ENCODE measurements at places on chromosomes 7 and 10. TPM values are rescaled to one million over a fixed set of nuclear protein-coding genes. Genes with fewer than 3 reads are reported as not detected.

DNA sequence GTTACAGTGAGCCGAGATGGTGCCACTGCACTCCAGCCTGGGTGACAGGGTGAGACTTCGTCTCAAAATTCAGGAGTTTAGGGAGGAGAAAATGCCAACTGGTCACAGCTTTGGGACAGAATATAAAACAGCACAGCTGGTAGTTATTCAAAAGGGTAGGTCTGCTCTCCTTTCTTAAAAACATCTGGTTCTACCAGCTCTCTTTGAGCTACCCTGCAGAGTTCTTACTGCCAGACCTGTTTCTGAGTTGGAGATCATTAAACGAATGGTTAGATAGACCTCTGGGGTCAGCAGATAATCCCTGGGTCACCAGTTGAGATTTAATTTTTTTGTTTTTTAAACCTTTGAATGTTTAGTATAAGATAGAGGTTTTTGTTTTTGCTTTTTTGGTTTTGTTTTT, 52.6 kb downstream of the MCU start:
- H3K4me3 ChIP-seq: no peak overlapping the region
- H3K36me3 ChIP-seq: no peaks in the 10 kb centered on the region
- no peaks in the 10 kb centered on the region for H3K27me3 ChIP-seq

DNA sequence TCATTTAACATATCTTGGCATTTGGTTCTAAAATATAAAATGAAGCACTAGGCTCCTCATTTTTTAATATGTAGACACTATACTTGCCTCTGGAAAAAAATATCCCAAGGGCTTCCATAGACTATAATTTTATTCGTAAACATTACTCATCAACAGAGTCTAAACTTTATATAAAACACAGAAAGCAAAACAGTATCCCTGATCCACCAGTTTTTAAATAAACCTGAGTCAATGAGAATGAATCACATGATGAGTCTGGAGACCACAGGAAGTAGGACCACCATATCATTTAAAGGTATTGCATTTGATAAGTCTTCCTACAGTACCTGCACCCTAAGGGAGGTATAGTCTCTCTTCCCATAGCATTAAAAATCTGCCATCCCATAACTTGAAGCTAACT, 228.0 kb downstream of the DGKI start:
- no peak overlapping the region for H3K27ac ChIP-seq
- DNase-seq: no peak
- H3K27me3 ChIP-seq: no peaks in the 10 kb centered on the region
- no peak overlapping the region for H3K4me3 ChIP-seq
- no peaks in the 10 kb centered on the region for H3K4me1 ChIP-seq

DNA sequence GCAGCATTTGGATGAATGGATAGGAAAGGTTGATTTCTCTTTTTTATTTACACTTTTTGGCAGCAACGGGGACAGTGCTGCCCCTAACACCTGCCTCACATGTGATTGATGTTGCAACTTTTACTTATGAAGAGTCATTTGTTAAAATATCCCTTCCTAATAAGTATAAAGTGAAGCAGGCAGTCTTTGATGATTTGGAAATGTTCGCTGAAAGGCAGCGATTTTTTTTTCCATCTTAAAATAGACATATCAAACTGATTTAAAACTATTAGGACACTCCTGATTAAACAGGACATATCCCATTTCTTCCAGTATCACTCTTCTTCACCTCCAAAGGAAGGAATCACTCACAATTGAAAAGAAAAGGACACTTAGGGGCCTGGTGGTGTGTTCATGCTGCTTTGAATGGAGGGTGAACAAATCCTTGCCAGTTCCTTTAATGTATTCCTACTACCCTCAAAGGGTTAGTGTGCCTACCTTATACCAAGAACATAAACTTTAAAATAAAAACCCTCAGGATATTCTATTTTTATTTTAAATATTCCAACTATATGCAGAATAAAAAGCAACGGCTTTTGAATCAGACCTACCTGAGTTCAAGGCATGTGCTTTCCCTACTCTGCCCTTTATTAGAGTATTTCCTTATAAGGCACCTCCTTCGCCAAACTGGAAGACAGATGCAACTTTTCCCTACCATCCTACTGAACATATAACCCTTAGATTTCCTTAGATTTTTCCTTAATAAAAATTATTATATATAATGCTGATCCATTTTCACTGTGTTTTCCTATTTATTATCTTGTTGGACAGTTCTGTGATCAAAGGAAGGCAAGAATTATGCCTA, 1.1 kb downstream of the ADK start:
- H3K27ac ChIP-seq: no peak overlapping the region
- no peak for DNase-seq
- peak overlapping the region; percentile 93 for H3K4me3 ChIP-seq
- H3K27me3 ChIP-seq: no peaks in the 10 kb centered on the region
- H3K4me1 ChIP-seq: peaks cover 2% of the 10 kb centered on the region

- no peaks in the 10 kb centered on the region for H3K27me3 ChIP-seq
- peak overlapping the region; percentile 49 for H3K4me3 ChIP-seq
- H3K4me1 ChIP-seq: peaks cover 10% of the 10 kb centered on the region
- no peaks in the 10 kb centered on the region for H3K36me3 ChIP-seq
These were observed 1.3 kb downstream of the TYSND1 start for GRCh38 chr10:70145166-70145665.

- no peak overlapping the region for H3K27ac ChIP-seq
- H3K27me3 ChIP-seq: no peaks in the 10 kb centered on the region
- no peak for DNase-seq
These were observed 25.2 kb upstream of the ITGB1 start for GRCh38 chr10:32982911-32983909.

GRCh38 chr7:158811894-158812293, 17.4 kb downstream of the ESYT2 start:
- H3K36me3 ChIP-seq: no peaks in the 10 kb centered on the region
- peak overlapping the region; percentile 34 for H3K27ac ChIP-seq
- DNase-seq: no peak
- peaks cover 26% of the 10 kb centered on the region for H3K4me1 ChIP-seq

DNA sequence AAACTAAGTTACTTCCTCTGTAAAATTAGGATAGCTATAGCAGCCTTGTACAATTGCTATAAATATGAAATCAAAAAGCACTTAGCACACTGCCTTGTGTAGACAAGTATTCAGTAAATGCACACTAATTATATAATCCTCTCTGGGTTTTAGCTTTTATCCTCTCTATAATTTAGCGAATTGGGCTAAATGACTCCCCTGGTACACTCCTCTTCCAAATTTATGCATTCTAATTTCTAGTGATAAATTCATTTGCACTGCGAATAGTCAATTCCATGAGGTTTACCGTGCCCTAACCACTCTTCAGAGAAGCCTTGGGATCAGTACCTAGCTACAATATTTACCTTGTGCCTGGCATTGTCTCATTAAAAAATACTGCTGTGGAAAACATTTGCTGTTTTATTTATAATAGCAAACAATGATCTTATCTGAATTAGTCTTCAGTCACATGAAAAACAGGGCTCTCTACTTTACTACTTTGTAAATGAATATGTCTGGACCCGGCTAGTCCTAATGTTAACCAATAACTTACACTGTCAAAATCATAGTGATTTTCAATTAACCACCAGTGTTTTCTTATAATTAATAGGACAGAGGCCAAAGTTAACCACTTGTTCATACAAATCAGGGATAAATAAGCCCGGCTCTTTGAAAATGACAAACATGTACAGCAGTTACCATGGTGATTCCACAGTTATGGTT, 577.9 kb downstream of the IPMK start:
- no peak overlapping the region for H3K4me3 ChIP-seq
- DNase-seq: no peak
- H3K27me3 ChIP-seq: no peaks in the 10 kb centered on the region
- H3K4me1 ChIP-seq: no peaks in the 10 kb centered on the region
- H3K27ac ChIP-seq: no peak overlapping the region

GRCh38 chr10:67629461-67629971, 66.5 kb downstream of the CTNNA3 start:
- no peak overlapping the region for H3K4me3 ChIP-seq
- no peak for DNase-seq
- no peaks in the 10 kb centered on the region for H3K36me3 ChIP-seq
- H3K27ac ChIP-seq: no peak overlapping the region
- H3K27me3 ChIP-seq: no peaks in the 10 kb centered on the region

- no peaks in the 10 kb centered on the region for H3K36me3 ChIP-seq
- no peaks in the 10 kb centered on the region for H3K27me3 ChIP-seq
These were observed 41.6 kb upstream of the GTF2IRD1 start for GRCh38 chr7:74412056-74412455.

GRCh38 chr10:22992621-22993020, 64.8 kb downstream of the ARMC3 start:
- no peaks in the 10 kb centered on the region for H3K36me3 ChIP-seq
- H3K27ac ChIP-seq: no peak overlapping the region
- H3K27me3 ChIP-seq: no peaks in the 10 kb centered on the region
- no peaks in the 10 kb centered on the region for H3K4me1 ChIP-seq

DNA sequence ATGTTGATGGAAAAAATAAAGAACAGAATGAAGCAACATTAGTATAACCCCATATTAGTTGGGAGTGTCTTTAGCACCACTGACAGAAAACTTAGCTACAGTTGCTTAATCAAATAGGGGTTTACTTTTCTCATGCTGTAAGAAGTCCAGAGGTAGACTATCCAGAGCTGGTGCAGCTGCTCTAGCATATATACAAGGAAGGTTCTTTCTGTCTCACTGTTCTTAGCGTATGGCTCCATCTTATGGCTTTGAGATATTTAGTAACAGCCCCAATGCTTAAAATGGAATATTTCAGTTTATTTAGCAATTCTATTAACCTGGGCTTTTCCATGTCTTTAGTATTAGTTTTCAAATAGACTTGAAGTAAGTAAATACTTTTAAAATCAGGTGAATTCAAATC, 15.2 kb upstream of the WNT2 start:
- no peaks in the 10 kb centered on the region for H3K27me3 ChIP-seq
- no peak overlapping the region for H3K4me3 ChIP-seq
- no peak for DNase-seq
- H3K27ac ChIP-seq: no peak overlapping the region
- H3K36me3 ChIP-seq: no peaks in the 10 kb centered on the region
- no peaks in the 10 kb centered on the region for H3K4me1 ChIP-seq

GRCh38 chr7:116013675-116014074, 16.9 kb downstream of the TFEC start:
- H3K27me3 ChIP-seq: no peaks in the 10 kb centered on the region
- no peaks in the 10 kb centered on the region for H3K36me3 ChIP-seq
- H3K4me1 ChIP-seq: no peaks in the 10 kb centered on the region
- no peak overlapping the region for H3K27ac ChIP-seq
- no peak overlapping the region for H3K4me3 ChIP-seq

RARRES2 gene
- total RNA-seq: 518 TPM

TMEM229A gene
- 0.92 TPM for total RNA-seq

DLX5 gene
- 0.53 TPM for total RNA-seq

TEX47 gene
- not detected for total RNA-seq

Data from ovary (tissue), 10 donors.